Central memory CD4-positive, alpha-beta T cell (primary cell): ENCODE measurements at places on chromosomes 6 and 20.

- DNase-seq, result peak; percentile 2
These were observed 71.4 kb upstream of the TCF21 start for GRCh38 chr6:133817460-133818047.

- DNase-seq, result no peak
These were observed 40.7 kb upstream of the UBR2 start for GRCh38 chr6:42522942-42523814.

GRCh38 chr6:132872923-132873322 lies 58.6 kb downstream of the RPS12 start:
- DNase-seq, result no peak

- no peak for DNase-seq
These were observed 56.8 kb downstream of the ATP9A start for GRCh38 chr20:51711426-51711825.

DNA sequence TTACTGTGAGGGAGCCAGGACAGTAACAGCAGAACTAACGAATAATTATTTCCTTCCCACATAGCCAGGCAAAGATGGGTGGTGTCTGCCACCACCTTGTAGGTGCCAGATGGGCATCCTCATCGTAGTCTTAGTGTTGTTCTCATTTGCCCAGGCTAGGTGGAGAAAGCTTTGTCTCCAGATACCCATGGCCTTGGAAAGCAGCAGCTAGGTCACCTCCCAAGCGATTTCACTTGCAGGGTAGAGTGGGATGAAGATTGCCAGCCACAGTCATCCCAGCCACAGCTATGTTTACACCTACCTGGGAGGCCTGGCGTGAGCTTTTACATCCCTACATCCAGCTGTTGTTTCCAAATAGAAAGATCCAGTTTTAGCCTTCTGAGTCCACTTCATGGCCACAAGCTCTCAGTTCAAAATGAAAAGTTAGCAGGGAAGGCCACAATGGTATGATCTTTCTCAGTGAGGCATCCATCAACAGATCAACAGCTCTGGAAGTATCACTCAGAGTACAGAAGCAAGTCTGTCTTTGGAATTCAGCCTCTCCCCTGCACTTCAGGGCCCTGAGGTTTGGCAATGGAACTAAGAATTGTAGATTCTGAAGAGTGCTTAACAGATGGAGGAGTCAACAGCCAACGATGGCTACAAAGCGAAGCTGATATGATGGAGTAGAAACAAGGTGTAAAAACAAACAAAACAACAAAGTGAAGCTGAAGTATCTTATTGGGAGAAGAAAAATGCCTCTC lies 11.0 kb upstream of the SNRPC start:
- DNase-seq, result no peak

DNA sequence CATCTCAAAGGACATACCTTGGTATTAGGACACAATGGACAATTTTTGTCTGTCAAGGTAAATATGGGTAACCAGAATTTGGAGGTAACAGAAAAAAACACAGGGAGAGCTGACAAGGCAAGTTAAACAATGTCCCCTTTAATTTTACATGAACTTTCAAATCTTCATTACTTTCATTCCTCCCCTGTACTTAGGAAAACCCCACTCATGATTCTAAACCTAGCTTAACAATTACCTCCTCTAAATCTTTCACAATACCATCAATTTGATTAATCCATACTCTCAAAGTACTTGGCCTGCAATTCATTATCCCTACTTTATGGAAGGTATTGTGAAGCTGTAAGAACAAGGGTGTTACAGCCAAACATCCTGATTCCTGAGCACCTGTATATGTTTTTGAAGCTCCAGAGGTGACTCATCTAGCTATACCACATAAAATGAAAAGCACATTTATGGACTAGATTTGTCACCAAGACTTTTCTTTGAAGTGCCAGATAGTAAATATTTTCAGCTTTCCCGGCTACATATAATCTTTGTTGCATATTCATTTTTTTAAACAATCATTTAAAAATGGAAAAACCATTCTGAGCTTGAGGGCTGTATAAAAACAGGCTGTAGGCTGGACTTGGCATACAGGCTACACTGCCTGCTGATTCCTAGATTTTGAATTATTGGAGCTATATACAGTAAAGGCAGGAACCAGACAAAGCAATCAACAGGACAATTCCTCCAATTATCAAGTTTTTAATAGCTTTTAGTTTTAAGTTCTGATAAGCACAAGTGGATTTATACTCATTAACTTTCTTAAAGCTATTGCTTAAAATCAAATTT lies 22.9 kb downstream of the DEK start:
- DNase-seq, result no peak

GRCh38 chr6:44062105-44062770 lies 65.0 kb downstream of the MRPL14 start:
- no peak for DNase-seq

DNA sequence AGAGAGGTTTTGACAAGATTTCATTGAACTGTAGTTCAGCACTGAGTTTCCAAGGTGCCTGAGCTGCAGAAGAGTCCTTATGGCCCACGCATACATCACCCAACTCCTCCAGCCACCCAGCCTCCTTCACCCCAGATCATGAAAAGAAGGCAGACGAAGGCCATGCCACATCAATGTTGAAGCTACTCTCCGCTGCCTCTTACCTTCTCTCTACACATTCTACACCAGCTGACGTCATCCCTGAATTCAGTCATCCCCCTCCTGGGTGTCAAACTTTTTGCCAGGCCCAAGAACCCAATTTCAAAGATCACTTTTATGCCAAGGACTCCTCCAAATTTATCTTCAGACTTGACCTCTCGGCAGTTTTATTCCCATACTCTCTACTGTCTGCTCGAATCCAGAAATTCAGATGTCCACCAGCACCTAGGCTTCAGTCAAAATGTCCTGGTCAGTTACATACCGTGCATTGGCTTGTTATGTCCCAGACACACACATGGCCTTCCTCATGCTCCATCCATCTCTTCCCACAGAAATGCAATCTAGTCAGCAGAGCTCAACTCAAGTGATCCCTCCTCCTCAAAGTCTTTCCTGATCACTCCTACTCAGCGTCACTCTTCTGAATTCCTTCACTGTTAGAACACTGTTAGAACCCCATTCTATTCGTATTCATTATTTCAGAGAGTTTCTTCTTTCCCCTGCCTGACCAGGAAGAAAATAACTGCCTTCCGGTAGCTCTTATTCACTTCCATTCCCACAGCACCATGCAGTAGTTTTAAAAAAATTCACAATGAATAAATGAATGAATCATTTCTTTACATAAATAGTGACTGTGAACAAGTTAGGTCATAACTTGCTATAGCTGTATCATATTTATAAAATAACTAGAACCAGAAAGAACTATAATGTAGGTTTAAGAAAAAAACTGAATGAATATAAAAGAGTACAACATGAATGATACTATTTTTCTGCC lies 11.5 kb downstream of the ATXN1 start:
- DNase-seq, result no peak
